ENCODE measurements at places on chromosomes 5 and 9.
A peak's percentile ranks its signal among the peaks of the same experiment; 100 is the strongest.

DNA sequence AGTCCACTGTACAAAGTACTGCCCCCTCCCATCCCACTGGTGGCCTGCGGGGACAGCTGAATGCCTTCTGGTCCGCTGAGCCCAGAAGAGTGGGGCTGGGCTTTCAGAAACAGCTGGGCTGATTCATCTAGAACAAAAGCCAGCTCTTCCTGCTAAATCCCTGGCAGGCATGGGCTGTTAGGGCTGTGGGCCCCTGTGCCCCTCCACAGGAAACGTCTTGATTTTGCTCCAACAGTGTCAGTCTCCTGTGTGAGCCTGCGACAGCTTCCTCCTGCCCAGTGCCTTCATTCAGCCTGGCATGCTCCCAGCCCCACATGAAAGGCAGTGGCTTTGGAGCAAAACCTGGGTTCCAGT, 6.9 kb upstream of the GSN start:
- no peak overlapping the region for H3K4me3 ChIP-seq
- peaks cover 6% of the 10 kb centered on the region for H3K4me1 ChIP-seq

- H3K4me1 ChIP-seq = no peaks in the 10 kb centered on the region
- DNase-seq = no peak
- H3K4me3 ChIP-seq = no peak overlapping the region
Measured at GRCh38 chr5:52544738-52545137, 243.0 kb upstream of the ITGA1 start.

GRCh38 chr9:113660196-113660595, 196.7 kb downstream of the RGS3 start:
- H3K4me1 ChIP-seq = no peaks in the 10 kb centered on the region
- no peaks in the 10 kb centered on the region for H3K27me3 ChIP-seq
- H3K36me3 ChIP-seq = no peaks in the 10 kb centered on the region
- H3K27ac ChIP-seq = no peak overlapping the region
- H3K4me3 ChIP-seq = no peak overlapping the region

- H3K27ac ChIP-seq = no peak overlapping the region
- H3K27me3 ChIP-seq = peaks cover 5% of the 10 kb centered on the region
- H3K36me3 ChIP-seq = no peaks in the 10 kb centered on the region
- no peak overlapping the region for H3K4me3 ChIP-seq
Measured at GRCh38 chr9:114317665-114318357, 5.1 kb upstream of the ORM1 start.

DNA sequence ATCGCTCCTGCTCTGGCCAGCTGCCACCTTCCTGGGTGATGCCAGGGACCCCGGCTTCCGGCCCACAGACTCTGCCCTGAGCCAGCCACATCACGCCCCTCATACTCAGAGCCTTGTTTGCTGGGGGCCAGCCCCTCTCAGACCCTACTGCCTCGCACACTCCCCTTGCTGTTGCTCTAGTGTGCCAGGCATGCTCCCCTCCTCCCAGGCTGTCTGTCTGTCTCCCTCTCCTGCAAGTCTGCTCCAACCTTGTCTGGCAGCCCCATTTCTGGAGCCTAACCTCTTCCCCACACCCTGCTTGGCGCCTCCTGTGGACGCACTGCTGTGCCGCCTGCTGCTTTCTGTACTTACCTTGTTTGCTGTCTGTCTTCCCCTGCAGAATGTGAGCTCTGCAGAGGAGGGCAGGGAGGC, 184.7 kb downstream of the HSPA4 start:
- no peak overlapping the region for H3K27ac ChIP-seq
- H3K4me1 ChIP-seq = peaks cover 10% of the 10 kb centered on the region
- no peaks in the 10 kb centered on the region for H3K36me3 ChIP-seq
- no peak overlapping the region for H3K4me3 ChIP-seq
- DNase-seq = no peak

DNA sequence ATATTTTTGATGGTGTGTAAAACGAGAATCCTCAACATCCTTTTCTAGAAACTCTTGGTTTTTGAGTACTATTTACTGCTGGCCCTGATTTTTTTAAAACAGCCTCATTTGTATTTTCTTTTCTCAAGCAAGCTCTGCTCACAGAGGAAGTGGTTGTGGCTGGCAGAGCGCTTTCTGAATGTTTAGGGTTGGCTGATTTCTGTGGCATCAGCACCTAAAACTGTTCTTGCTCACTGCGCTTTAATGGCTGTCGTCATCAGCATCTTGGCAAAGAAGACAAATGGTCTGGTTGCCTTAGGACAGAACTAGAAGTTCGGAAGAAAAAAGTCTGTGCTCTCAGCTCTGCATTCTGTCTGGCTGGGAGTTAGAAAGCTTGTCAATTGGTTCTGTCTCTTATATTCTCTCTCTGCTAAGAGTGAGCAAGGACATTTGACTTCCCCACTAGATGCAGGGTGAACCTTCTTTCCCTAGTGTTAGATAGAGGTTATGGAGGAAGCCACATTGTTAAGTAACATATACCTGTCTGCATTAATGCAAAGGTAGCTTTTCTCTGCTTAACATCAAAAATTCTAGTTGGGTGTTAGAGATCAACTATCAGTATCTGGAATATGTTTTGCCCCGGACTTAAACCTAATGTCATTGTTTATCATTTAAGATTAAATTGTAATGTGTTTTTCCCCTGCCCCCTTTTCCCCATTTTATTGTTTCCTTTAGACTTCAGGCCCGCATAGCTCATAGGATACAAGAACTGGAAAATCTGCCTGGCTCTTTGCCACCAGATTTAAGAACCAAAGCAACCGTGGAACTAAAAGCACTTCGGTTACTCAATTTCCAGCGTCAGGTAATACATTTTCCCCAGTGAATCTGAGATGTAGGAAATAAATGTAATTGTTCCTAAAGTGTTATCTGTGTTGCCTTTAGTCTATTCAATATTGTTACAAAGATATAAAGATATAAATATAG, 39.0 kb downstream of the SMARCA2 start:
- H3K27ac ChIP-seq = peak overlapping the region; percentile 90
- no peaks in the 10 kb centered on the region for H3K27me3 ChIP-seq
- peaks cover 6% of the 10 kb centered on the region for H3K4me1 ChIP-seq
- peak; percentile 22 for DNase-seq
- no peak overlapping the region for H3K4me3 ChIP-seq
- H3K36me3 ChIP-seq = peaks cover 4% of the 10 kb centered on the region

DNA sequence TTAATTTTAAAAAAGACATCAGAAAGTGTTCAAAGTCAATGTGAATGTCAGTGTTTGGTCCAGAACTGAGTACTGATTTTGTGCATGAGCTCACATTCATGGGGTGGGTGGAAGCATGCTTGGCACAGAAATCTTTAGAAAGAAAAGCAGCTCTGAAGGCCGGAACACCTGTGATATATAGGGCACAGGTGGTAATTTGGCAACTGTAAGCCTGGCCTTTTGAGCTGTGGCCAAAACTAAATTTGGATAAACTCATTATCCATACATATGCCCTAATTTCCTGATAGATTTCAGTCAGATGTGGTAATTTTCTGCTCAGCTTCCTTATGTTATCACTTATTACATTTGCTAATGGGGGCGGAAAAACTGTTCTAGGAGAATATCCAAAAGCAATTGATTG, 211.4 kb downstream of the HCN1 start:
- no peaks in the 10 kb centered on the region for H3K27me3 ChIP-seq
- no peaks in the 10 kb centered on the region for H3K4me1 ChIP-seq
- no peaks in the 10 kb centered on the region for H3K36me3 ChIP-seq

DNA sequence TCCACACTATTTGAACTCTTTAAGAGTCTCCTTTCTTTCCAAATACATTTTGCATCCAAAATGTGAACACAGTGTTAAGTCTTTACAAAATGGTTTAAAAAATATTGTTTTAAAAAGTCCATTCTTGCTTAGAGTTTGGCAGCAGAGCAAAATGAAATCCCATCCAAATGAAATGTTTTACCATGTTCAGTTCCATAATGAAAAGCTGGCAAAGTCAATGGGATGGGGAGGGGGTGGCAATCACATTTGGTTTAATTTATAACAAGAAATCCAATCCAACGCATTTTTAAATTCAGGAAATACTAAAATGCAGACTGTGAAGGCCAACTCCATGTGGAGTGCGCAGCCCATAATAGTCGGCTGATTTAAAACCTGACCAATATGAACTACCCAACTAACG, 39.4 kb downstream of the MRPL36 start:
- H3K27me3 ChIP-seq = peaks cover 58% of the 10 kb centered on the region
- no peaks in the 10 kb centered on the region for H3K36me3 ChIP-seq
- DNase-seq = no peak
- H3K4me3 ChIP-seq = no peak overlapping the region

GRCh38 chr9:110592044-110592830, 12.7 kb upstream of the SVEP1 start:
- no peaks in the 10 kb centered on the region for H3K27me3 ChIP-seq
- H3K27ac ChIP-seq = peak overlapping the region; percentile 23
- no peak overlapping the region for H3K4me3 ChIP-seq

- peaks cover 3% of the 10 kb centered on the region for H3K4me1 ChIP-seq
- H3K36me3 ChIP-seq = no peaks in the 10 kb centered on the region
- no peak overlapping the region for H3K4me3 ChIP-seq
- H3K27ac ChIP-seq = no peak overlapping the region
- no peak for DNase-seq
Measured at GRCh38 chr5:501831-502184, 22.4 kb downstream of the SLC9A3 start.

DNA sequence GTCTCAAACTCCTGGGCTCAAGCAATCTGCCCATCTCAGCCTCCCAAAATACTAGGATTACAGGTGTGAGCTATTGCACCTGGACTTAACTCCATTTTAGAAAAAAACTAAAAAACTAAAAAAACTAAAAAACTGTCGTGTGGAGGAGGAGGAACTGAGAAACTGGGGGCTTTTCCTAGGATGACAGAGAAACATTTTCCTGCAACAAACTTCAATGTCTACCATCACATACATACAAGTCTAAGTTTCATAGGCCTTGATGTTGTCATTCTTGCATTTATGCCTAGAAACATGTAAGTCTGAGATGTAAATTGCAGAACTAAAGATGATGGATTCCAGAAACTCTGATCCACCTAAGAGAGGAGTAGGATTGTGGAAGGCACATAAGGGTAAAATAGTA, 556.8 kb downstream of the RAB3C start:
- H3K4me1 ChIP-seq = no peaks in the 10 kb centered on the region
- DNase-seq = no peak
- no peaks in the 10 kb centered on the region for H3K27me3 ChIP-seq
- no peak overlapping the region for H3K27ac ChIP-seq

- no peak overlapping the region for H3K4me3 ChIP-seq
- peak; percentile 73 for DNase-seq
- H3K27ac ChIP-seq = peak overlapping the region; percentile 99
- H3K4me1 ChIP-seq = peaks cover 29% of the 10 kb centered on the region
- H3K36me3 ChIP-seq = peaks cover 60% of the 10 kb centered on the region
Measured at GRCh38 chr5:14447958-14448911, 133.4 kb upstream of the OTULINL start.

GRCh38 chr9:16002816-16003215, 450.0 kb downstream of the CCDC171 start:
- no peaks in the 10 kb centered on the region for H3K36me3 ChIP-seq

DNA sequence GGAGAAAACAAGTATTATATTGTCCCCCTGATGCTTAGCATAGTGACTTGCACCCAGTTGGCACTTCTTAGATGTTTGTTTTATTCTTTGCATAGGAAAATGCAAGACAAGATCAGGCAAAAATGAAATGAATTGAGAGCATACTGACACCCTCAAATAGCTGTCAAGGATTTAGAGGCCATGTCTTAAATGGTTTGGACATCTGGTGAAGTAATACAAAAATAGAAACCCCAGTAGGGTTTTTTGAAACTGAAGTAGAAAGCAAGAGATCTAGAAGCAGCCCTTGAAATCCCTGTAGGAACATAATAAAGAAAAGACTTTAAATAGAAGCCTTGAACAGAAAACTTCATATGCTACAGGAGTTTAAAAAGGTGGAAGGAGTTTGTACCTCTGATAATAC, 174.3 kb downstream of the ANXA1 start:
- H3K4me1 ChIP-seq = no peaks in the 10 kb centered on the region
- DNase-seq = no peak
- H3K27me3 ChIP-seq = no peaks in the 10 kb centered on the region
- H3K36me3 ChIP-seq = no peaks in the 10 kb centered on the region
- no peak overlapping the region for H3K27ac ChIP-seq

- no peak for DNase-seq
- H3K4me3 ChIP-seq = no peak overlapping the region
- H3K36me3 ChIP-seq = no peaks in the 10 kb centered on the region
- no peak overlapping the region for H3K27ac ChIP-seq
- H3K4me1 ChIP-seq = no peaks in the 10 kb centered on the region
Measured at GRCh38 chr9:97759581-97760288, 62.6 kb upstream of the XPA start.

DNA sequence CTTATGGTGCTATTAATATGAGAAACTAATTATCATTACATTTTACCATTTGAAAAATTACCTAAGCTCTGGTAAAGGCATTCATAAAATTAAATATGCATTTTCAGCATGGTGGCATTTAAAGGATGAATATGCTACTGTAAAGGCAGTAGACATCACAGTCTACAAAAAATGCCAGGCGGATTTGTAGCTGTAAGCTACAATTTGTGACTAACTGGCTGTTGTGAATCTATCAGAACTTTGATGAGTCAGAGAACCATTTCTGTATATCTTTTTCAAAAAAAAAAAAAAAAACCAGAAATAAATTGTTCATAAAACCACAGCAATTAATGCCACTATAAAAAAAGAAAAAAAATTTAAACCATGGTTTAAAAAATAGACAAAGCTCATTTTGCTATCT, 186.3 kb downstream of the NFIB start:
- H3K27ac ChIP-seq = no peak overlapping the region
- DNase-seq = no peak
- H3K4me1 ChIP-seq = no peaks in the 10 kb centered on the region
- no peaks in the 10 kb centered on the region for H3K36me3 ChIP-seq
- H3K27me3 ChIP-seq = no peaks in the 10 kb centered on the region

DNA sequence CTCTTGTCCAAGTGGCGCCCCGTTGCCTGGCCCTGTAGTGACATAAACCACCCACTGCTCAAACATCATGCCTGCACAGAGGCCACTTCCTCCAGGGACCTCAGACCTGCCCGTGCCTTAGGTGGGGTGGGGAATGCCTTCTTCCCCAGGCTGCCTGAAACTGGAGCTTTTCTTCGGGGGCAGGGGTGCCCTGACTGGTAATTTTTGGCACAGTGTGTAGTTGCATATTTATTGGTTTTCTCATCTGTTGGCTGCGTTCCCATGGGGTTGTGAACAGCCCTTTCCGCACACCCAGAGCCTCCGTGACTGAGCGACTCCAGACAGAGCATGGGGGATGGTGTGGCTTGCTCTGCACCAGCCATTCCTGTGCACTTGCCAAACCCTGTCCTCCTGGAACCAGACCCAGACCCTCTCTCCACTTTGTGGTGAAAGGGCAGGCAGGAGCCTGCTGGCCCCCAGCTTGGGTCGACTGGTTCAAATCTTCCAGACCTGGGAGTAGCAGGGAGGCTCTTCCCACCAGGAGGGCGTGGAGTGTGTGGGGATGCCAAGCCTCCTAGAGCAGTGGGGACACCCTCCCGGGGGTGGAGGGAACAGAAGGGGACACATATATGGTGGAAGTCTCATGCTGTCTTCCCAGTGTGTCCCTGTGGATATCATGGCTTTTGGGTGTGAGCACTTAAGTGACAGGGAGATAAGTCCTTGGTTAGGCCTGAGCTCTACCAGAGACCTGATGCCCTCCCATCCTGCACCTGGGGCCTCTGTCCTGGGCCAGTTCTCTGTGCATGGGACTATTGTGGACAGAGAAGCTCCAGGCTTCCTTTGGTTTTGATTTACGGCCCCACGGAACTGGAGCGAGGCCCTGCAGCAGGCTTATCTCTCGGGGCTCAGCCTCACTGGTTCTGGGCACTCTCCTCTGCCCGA, 39.6 kb downstream of the WNK2 start:
- H3K27me3 ChIP-seq = no peaks in the 10 kb centered on the region
- H3K4me3 ChIP-seq = no peak overlapping the region
- no peak for DNase-seq
- no peak overlapping the region for H3K27ac ChIP-seq
- no peaks in the 10 kb centered on the region for H3K36me3 ChIP-seq
- H3K4me1 ChIP-seq = peaks cover 9% of the 10 kb centered on the region

Measured in mesenchymal stem cell (in vitro differentiated cells and primary cell).